ENCODE measurements at places on chromosomes 12 and 14.

DNA sequence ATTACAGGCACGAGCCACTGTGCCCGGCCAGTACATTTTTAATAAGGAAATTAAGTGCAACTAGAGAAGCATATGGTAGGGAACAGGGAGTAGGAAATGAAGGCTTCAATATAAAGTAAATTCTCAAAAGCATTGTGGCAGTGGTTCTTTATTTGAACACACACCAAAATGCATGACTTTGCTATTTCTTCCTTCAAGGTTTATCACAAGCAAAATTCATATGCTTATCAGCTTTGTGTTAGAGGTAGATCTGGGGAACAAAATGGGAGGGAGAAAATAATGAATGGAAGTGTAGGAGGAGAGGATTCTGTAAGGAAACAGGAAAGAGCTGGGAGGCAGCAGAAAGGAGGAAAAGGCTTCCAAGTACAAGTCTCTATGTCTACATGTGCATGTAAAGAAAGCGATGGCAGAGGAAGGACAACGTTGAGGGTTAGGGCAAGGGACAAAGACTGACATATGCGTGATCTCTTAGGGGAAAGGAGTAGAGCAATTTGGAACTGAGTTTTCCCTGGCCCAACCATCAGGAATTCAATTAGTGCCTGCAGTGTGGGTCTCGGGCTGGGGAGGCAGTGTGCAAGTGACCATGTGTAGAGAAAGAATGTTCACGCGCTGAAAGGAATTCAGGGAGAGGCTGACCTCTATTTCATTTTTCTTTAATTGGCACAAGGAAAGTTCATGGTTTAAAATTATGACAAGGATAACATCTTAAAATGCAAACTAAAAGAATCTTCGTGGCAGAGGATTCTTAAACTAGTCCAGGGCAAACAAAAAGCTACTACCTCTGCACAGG, 22.9 kb upstream of the RASSF8 start:
- no peak for DNase-seq

- DNase-seq: no peak
These were observed 386.6 kb downstream of the SYT1 start for GRCh38 chr12:79250960-79251755.

DNA sequence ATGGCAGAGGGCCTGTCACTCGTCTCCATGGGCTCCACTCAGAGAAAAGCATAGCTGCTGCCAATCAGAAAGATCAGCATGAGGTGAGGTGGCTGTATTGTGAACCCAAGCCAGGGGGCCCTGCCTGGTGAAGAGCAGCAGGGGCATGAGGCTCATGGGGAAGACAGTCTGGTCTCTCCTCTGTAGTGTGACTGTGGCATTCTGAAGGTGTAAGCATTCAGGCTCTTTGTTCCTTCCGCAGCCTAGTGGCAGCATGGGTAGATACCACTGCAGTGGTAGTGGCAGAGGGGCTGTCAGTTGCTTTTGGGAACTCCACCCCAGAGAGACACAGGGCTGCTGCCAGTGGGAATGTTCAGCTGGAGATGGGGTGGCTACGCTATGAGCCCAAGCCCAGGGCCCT, 5.1 kb upstream of the CLEC4D start:
- no peak for DNase-seq

- DNase-seq: no peak
These were observed 616.9 kb upstream of the STXBP6 start for GRCh38 chr14:25666877-25667276.

DNA sequence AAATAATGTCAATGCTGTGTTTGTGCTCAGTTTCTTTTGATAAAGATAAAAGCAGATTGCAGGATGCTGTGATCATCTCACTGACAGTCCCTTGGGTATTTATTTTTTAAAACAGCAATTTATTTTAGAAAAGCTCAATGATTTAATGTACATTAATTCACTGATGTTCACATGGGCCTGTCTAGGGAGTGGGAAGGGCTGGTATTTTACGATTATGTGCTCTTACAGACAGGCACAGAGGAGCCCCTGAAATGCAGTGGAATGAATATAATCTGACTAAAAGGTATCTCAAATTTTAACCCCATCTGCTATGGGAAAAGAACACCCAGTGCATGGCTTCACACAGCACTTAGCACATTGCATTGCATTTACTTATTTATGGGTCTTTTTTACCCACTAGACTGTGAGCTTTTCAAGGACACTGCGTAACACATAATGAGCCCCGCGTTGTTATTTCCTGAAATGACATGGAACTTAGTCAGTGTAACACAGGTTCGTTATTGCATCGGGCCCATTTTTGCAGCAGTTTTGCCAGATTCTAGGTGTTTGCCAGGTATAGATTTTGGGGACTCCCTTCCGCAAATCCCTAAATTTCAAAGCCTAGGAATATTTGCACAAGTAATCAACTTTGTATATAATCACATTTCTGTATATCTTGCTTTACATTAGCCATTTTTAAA, 425.3 kb upstream of the FBXO33 start:
- no peak for DNase-seq

GRCh38 chr12:63086149-63086915, 64.7 kb downstream of the AVPR1A start:
- no peak for DNase-seq
